CD4-positive, alpha-beta T cell treated with Interleukin-15 for 4 hours (primary cell): ENCODE measurements at places on chromosomes 4 and X.

DNA sequence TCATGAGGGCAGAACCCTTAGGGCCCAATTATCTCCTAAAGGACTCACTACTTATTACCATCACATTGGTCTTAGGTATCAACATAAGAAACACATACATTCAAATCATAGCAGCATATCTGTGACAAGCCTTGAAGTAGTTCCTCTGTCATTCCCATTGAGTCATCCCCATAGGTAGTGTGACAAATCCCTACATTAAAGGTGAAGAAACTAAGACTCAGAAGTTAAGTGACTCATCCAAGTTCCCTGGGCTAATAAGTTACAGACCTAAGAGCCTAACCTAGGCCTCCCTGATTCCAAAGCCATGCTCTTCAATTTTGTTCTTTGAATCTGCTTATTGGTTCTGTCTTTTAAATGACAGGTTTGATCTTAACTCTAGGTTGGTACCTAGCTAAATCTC lies 58.2 kb downstream of the CD38 start:
- DNase-seq: no peak

GRCh38 chr4:2284161-2284933 lies 22.4 kb upstream of the MXD4 start:
- no peak for DNase-seq

DNA sequence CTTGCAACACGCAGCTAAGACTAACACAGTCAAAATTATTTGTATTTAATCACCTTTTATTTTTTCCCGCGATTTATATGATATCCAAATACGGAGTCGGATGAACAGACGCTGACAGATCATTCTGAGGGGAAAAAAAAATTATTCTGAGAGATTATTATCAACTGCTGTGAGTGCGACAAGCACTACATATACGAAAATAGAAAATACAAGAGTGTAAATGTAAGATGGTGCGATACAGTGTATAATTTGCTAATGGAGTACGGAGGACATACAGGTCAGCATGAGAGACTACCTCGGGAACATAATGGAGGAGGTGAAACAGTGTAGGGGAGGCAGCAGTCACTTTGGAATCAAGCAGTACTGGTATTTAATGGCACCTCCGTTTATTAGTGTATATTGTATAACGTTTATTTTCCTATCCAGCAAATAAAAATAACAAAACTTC lies 2.8 kb upstream of the LIN54 start:
- no peak for DNase-seq

GRCh38 chr4:5916229-5916628 lies 23.3 kb upstream of the CRMP1 start:
- DNase-seq: no peak

GRCh38 chr4:183035726-183036415 lies 63.2 kb upstream of the WWC2 start:
- no peak for DNase-seq

DNA sequence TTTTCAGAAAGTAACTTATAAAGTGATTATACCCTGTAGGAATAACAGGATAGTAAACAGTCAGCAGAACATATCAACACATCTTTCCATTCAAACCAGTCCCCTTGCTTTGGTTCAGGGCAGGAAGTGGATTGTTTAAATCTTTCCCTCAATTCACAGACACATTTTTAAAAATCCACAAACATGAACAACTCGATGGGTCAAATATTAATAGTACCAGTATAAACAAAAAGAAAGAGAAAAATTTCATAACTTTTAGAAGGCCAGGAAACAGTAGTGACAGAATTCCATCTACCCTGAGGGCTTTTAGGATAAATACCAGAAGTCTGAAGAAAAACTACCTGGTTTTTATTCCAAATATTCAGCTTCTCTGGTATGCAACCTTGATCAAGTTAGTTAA lies 1072.8 kb upstream of the PABPC4L start:
- no peak for DNase-seq

DNA sequence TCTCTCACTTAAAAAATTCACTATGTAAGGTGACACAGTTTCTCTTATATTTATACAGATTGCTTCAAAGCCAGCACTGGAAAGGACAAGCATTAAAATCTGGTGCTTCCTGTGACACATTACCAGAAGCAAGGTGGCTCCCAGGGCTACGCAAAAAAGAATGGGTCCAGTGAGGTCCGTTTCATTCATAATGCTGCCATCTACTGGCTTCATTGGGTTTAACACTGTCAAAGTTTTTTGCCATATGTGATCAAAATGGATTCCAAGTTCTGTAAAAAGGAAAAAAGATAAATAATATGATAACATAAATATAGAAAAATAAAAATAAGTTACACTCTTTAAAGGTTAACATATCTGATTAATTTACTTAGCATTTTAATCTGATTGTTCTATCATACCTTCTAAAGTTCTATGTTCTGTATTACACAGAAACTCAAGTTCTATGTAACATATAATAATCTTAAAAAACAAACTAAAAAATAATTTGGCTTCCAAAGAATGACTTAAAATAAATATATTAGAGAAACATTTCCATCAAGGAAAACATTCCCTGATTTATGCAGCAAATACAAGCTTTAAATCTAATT lies 22.1 kb downstream of the YIPF7 start:
- DNase-seq: peak; percentile 58

DNA sequence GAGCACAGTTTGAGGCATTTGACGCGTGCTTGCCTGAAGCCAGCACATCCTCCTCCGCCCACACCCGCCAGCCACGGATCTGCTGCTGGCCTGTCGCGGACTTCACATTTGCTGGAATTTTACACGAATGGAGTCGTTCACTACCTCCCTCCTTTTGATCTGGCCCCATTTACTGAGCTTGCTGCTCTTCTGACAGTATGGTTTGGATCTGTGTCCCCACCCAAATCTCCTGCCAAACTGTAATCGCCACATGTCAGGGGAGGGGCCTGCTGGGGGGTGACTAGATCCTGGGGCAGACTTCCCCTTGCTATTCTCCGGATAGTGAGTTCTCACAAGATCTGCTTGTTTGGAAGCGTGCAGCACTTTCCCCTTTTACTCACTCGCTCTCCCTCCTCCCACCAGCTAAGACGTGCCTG lies 19.9 kb upstream of the CPLX1 start:
- DNase-seq: no peak

GRCh38 chrX:49309401-49309981 lies 6.0 kb downstream of the GAGE10 start:
- peak; percentile 18 for DNase-seq

- DNase-seq: no peak
These were observed 184.8 kb downstream of the ARHGAP24 start for GRCh38 chr4:85659610-85660218.

DNA sequence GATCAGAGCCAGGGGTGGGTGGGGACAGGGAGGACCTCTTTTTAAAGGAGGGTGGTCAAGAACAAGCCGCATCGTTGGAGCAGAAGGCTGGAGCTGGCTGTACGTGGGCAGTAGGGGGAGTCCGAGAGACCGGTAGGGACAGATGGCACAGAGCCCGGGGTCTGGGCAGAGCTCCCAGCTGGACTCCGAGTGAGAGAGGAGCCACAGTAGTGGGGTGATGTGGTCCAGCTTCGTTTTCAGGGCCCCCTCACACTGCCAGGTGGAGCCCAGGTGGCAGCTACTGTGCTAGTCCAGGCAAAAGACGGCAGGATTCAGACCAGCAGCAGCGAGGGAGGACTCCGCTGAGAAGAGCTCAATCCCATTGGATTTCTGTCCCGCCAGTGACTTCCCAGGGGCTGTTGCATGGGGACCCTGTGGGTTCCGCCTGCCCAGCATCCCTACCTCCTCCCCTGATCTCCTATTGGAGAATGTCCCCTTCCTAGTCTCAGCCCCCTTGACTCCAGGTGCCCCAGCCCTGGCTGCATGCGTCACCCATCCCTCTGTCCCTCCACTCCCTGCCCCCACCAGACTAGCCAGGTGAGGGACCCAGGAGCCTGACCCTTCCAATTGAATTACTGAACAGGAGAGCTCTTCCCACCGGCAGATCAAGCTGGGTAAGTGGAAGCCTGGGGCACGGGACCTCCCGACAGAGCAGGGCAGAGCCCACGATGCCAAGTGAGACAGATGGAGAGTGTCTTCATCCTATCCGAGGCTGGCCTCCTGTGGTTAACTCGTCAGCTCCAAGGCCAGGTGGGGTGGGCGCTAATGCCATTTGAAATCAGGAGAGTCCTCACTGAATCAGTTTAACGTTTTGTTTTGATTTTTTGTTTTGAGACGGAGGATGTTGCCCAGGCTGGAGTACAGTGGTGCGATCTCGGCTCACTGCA lies 2.9 kb downstream of the ARHGAP4 start:
- DNase-seq: no peak

GRCh38 chr4:10671366-10671765 lies 13.2 kb downstream of the CLNK start:
- DNase-seq: peak; percentile 52

- DNase-seq: no peak
These were observed 14.0 kb downstream of the PNMA6F start for GRCh38 chrX:153307276-153308178.

DNA sequence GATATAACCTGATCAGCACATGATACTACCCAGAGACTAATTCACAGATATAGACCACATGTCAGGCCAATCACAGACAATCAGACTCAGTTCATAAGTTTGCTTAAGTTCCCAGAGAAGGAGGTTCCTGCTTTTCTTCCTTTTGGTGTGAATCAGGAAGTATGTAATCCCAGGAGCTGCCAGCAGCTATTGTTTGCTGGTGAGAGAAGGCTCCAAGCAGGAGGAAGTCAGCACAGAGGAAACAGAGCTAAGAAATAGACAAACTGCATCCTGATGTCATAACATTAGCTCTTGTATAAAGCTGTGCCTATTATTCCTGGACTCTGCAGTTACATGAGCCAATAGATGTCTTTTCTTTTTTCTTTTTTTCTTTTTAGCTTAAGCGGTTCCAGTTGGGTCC lies 50.9 kb downstream of the UCHL1 start:
- no peak for DNase-seq

DNA sequence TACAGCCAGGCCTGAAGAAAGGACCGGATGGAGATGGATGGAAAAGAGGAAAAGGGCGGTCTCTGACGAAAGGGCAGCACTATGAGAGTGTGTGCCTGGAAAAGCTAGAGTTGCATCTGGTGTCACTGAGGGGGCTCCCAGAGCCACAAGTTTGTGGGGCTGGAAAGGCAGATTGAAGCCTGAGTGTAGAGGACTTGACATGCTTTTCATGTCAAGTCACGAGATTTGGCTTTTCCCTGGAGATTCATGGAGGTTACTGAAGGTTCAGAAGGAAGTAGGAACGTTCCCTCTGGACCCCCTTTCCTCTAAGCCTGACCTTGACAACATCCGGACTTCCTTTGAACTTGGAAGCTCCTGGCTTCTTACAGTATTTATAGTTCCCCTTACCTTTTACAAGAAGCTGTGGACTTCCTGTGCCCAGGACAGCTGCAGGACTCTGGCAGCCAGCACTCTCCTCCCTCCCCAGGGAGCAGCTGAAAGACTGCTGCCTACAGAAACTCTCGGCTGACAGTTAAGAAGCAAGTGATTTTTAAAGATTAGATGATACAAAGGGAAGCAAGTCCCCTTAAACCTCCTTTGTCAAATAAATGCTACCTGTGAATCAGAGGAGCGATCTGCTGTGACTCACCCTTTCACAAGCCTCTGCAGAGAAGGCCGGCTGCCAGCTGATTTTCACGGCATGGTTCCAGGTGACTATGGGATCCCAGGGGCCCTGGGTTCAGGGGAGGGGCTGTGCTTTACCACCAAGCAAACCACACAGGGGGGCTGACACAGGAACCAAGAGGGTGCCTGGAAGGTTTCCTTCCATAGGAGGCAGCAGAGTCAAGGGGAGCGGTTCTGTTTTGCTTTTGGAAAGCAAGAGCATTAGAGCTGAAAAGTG lies 72.9 kb upstream of the STIM2 start:
- DNase-seq: peak; percentile 16

- DNase-seq: no peak
These were observed 52.8 kb upstream of the TAB3 start for GRCh38 chrX:30941898-30942297.

DNA sequence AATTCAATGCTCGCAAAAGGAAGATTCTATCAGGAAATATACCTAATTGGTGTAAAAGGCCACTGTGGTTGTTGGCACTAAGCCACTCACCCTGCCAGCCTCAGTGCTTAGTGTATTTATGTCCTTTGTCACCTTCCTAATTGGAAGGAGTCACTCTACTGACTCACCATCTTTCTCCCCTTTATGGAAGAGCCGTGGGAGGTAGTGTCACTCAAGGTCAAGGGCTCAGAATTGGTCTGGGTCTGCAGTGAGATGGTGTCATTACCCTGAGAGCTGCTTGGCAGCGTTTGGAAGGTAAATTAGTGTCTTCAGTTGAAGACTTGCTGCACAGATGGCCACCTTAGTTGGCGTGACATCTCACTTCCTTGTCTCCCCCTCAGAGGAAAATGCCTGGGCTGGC lies 41.7 kb upstream of the CDKN2AIP start:
- DNase-seq: no peak

GRCh38 chr4:62544428-62544827 lies 1344.3 kb downstream of the ADGRL3 start:
- no peak for DNase-seq

DNA sequence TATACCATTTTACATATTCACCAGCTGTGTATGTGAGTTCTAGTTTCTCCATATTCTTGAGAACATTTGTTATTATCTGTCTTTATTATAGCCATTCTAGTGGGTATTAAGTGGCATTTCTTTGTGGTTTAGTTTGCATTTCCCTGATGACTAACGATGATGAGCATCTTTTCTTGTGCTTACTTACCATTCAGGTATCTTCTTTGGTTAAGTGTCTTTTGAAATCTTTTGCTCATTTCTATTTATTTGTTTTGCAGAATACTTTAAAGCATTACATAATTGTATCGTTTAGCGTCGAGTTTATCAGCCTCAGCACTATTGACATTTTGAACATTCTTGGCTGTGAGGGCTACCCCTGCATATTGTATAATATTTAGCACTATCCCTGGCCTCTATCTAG lies 85.4 kb downstream of the FRMPD4 start:
- DNase-seq: no peak

GRCh38 chr4:186017801-186018200 lies 51.2 kb upstream of the TLR3 start:
- no peak for DNase-seq

GRCh38 chrX:1418901-1419544 lies 27.1 kb upstream of the SLC25A6 start:
- DNase-seq: no peak

GRCh38 chr4:107442538-107443111 lies 277.4 kb downstream of the PAPSS1 start:
- DNase-seq: no peak

GRCh38 chr4:117514391-117515175 lies 429.2 kb upstream of the TRAM1L1 start:
- DNase-seq: no peak

GRCh38 chr4:118173126-118173525 lies 138.8 kb downstream of the NDST3 start:
- no peak for DNase-seq

- no peak for DNase-seq
These were observed 1.5 kb downstream of the FHDC1 start for GRCh38 chr4:152937336-152938236.

- DNase-seq: no peak
These were observed 28.1 kb upstream of the FRMPD3 start for GRCh38 chrX:107421337-107421861.

DNA sequence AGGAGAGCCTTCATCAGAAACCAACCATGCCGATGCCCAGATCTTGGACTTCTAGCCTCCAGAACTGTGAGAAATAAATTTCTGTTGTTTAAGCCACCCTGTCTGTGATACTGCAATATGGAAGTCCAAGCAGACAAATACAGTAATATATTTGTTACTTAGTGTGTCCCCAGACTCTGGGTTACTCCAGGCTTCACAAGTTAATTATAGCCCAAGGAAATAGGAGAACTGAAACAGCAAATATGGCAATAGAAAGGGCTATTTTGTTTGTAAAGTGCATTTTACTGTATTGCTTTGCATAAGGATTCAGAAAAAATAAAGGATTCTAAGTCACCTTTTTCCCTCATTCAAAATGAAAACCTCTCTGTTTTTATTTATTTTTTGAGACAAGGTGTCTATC lies 15.7 kb downstream of the TIGD4 start:
- DNase-seq: no peak

- no peak for DNase-seq
These were observed 112.5 kb upstream of the HAND2 start for GRCh38 chr4:173642509-173642908.
